ENCODE measurements at places on chromosomes 7 and 10. TPM values are rescaled to one million over a fixed set of nuclear protein-coding genes. Genes with fewer than 3 reads are reported as not detected.

- H3K4me3 ChIP-seq = no peak overlapping the region
- DNase-seq = peak; percentile 8
- no peak overlapping the region for H3K27ac ChIP-seq
- peaks cover 79% of the 10 kb centered on the region for H3K27me3 ChIP-seq
- H3K36me3 ChIP-seq = no peaks in the 10 kb centered on the region
Measured at GRCh38 chr7:121537031-121537430, 140.9 kb upstream of the FAM3C start.

Gene FOXP2
- 5.0 TPM for total RNA-seq

Gene ZC3HAV1L
- total RNA-seq = 10.9 TPM

GRCh38 chr7:1872191-1873069 is 202.4 kb downstream of the ELFN1 start:
- no peak overlapping the region for H3K27ac ChIP-seq
- H3K27me3 ChIP-seq = no peaks in the 10 kb centered on the region
- no peak overlapping the region for H3K4me3 ChIP-seq
- no peaks in the 10 kb centered on the region for H3K4me1 ChIP-seq
- H3K36me3 ChIP-seq = no peaks in the 10 kb centered on the region
- no peak for DNase-seq

DNA sequence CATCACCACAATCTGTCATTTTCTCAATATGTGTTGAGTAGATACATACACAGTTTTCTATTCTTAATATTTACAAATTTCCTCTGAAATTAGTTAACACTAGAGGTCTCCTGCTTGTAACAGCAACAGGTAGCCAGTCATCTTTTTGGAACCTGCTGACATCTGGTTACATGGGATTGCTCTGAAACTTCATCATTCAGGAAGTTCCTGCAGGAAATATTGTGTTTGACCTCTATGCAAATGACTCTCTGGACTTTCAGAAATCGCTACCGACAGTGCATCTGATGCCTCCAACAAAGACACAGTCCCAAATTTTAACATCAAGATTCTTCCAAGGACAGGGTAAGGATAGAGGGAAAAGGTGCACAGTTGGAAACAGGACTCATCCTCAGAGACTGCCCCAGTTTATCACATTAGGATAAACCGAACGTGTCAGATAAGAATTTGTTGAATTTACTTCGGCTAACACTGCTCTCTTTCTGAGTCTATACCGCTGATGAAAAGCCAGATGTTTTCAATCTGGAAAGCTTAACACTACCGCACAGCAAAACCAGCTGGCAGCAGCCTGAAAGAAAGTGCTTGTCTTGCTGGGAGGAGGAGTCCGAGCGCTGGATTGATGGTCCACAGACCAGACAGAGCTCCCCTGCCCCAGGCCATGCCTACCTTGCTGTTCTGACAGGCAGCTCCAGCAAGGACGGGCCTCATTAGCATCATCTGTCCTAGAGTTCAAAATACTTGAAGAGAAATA is 633.4 kb downstream of the PARD3 start:
- H3K4me1 ChIP-seq = no peaks in the 10 kb centered on the region
- peak overlapping the region; percentile 38 for H3K4me3 ChIP-seq
- DNase-seq = peak; percentile 50
- H3K36me3 ChIP-seq = no peaks in the 10 kb centered on the region
- no peak overlapping the region for H3K27ac ChIP-seq

DNA sequence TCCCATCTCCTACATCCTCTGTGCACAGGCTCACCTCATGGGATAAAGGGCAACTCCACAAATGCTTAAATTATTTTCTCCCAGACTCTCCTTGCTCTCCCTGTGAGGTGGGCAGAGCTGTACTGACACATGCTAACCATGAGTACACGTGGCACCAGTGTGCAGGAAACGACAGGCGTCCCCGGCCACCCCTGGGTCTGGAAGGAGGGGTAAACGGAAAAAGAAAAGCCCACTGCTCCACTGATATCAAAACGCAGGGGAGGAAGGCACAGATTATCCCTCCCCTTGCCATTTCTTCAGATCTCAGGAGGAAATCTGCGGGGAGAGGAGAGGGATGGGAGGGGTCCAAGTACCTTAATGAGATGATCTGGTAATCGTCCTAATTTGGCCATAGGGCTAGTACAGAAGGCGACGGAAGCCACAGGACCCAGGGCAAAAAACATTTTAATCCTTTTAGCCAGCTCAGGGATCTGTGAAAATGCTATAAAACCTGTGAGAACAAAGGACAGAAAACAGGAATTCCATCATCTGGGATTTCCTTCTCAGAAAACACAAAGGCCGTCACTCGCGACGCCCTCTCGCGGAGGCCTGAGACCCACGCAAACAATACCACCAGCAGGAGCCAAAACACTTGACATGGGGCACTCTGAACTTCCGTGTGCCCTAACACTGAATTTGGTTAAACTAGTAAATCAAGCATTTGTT is 17.8 kb upstream of the CH25H start:
- H3K4me1 ChIP-seq = no peaks in the 10 kb centered on the region
- H3K27me3 ChIP-seq = no peaks in the 10 kb centered on the region
- H3K27ac ChIP-seq = no peak overlapping the region
- H3K36me3 ChIP-seq = peaks cover 22% of the 10 kb centered on the region
- no peak overlapping the region for H3K4me3 ChIP-seq
- DNase-seq = peak; percentile 36

DNA sequence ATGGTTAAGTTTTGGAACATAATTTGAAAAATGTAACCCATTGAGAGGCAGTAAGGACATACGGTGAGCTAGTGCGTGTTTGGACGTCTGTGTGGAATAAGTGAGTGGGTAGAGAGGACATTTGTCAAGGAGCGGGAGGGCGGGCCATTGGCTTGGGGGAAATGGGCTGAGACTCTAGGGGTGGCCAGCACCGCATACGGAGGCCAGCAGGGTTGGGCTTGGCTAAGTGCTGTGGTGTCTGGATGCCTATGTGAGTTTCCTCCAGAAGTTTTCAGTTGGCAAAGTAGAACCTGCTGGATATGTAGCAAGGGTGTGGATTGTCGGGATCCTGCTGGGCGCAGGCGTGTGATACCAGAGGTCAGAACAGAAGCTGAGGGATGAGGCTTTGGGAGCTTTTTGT is 103.0 kb downstream of the TCF7L2 start:
- H3K4me3 ChIP-seq = no peak overlapping the region
- no peaks in the 10 kb centered on the region for H3K27me3 ChIP-seq
- H3K4me1 ChIP-seq = peaks cover 65% of the 10 kb centered on the region

DNA sequence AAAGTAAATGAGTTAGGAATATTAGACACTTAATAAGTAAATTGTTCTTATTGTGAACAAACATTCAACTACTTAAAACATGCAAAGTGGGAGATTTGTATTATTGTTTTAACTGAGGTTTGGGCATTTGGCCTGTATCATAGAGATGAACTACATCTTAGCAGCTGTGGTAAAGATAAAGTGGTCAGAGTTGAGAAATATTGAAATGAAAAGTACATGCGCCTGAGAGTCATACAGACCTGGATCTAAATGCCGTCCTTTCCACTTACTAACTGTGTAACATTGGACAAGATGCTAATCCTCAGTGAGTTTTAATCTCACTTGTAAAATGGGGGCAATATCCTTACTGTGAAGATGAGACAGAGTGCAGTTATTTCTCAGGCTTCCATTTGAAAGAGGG is 74.5 kb downstream of the KMT2E start:
- no peak overlapping the region for H3K27ac ChIP-seq
- peaks cover 67% of the 10 kb centered on the region for H3K36me3 ChIP-seq
- H3K27me3 ChIP-seq = no peaks in the 10 kb centered on the region
- no peak for DNase-seq
- no peaks in the 10 kb centered on the region for H3K4me1 ChIP-seq

Gene FAM24B
- total RNA-seq = 3.3 TPM

DNA sequence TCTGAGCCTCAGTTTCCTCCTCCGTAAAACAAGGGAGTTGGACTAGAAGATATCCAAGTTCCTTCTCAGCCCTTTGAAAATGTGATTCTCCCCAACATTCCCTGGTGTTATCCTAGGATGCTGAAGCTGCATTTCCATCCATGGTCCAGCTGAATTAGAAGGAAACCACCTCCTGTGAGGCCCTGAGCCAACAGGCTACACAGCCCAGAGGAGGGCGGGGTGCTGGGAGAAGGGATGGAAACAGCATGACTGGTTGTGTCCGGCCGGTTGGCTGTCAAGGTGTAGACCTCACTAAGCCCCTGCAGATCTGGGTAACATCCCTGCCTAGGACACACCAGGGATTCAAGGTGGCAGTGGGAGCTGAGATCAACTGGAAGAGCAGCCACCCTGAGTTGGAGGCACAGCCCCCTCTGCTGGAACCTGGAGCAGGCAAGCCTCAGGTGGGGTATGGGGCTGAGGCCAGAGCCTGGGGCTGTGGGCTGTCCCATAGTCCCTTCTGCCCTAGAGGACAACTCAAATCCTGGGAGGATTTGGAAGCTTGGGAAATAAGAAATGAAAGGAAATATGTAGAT is 72.0 kb downstream of the PAX2 start:
- no peak for DNase-seq
- no peak overlapping the region for H3K27ac ChIP-seq
- H3K27me3 ChIP-seq = peaks cover 94% of the 10 kb centered on the region
- no peaks in the 10 kb centered on the region for H3K4me1 ChIP-seq
- no peak overlapping the region for H3K4me3 ChIP-seq
- no peaks in the 10 kb centered on the region for H3K36me3 ChIP-seq

DNA sequence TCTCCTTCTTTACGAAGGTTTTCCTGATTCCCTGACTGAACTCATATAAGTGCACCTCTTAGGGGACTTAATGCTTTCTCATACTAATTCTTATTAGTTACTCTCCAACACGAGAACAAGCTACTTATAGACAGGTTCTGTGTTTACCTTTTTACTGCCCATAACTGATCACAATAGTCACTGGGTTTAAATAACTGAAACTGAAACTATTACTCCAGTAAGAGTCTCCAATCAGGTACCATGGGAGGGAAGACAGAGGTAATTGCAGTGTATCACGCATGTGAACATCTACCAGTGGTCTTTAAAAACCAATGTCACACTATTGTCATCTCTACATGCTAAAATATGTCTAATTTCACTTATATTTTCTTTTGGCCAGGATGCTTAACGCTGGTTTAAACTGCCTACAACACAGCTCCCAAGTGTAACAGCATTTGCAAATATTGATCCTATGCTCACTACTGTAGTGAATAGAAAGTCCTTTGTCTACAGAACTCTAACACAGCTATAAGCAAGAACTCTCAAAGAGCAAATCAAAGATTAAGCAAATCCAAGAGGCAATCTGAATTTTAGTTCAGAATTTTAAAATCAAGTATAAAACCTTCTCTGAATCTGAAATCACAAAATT is 3.6 kb downstream of the GDI2 start:
- H3K27me3 ChIP-seq = no peaks in the 10 kb centered on the region
- H3K27ac ChIP-seq = peak overlapping the region; percentile 92
- H3K36me3 ChIP-seq = 0 out of 2 replicates have a peak, but pooled peaks cover 6% of the 10 kb centered on the region

Gene PTF1A
- total RNA-seq = not detected
